ENCODE measurements at places on chromosomes 6 and 20.

DNA sequence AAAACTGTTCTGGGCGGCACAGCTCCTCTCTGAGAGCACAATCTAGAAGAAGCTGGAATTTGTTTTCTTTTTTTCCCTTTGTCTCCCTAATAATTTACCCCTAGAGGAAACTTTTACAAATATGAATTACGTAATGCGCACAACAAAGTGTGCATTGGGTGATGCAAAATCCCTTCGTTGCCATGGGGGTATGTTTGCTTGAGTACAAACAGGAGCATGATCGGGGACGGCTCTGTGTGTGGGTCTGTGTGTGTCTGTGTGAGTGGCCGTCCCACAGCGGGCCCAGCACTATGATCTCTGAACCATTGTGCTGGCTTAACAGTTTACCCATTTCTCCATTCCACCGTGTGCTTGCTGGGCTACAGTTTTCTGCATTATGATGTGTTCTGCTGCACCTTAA is 278.2 kb downstream of the CDC5L start:
- no peak for DNase-seq

DNA sequence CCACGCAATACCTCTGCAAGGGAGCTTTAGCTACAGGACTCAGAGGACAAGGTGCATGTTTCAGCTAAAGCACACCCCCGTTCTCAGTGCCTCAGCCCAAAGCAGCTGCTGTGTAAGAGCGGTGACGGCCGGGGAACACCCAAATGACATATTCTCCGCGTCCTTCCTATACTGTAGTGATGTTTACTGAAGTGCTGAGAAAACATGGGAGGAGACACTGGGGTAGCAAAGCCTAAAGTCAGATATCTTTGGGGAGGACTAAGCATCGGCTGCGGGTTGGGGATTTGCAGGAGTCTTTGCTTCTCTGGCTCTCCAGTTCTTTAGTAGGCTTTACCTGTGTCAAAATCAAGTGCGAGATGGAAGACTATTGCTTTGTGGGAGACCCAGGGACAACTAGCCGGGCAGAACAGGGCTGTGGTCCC is 1.7 kb downstream of the SLC22A23 start:
- no peak for DNase-seq

- no peak for DNase-seq
These were observed 60.7 kb upstream of the SHLD1 start for GRCh38 chr20:5689463-5689862.

DNA sequence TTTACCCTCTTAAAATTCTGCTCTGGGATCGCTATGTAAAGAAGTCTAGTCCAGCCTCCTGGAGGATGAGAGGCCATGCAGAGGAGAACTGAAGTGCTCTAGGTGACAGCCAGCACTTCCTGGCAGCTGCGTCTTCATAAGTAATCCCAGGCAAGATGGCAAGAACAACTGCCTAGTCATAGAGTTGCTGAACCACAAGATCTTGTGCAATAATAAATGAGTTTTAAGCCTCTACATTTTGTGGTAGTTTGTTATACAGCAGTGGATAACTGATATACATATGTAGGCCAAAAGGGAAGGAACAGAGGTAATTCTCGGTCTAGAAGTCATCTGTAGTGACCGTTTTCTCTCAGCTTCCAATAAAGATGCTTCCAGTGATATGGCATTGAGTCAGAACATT is 103.8 kb upstream of the FLRT3 start:
- no peak for DNase-seq

DNA sequence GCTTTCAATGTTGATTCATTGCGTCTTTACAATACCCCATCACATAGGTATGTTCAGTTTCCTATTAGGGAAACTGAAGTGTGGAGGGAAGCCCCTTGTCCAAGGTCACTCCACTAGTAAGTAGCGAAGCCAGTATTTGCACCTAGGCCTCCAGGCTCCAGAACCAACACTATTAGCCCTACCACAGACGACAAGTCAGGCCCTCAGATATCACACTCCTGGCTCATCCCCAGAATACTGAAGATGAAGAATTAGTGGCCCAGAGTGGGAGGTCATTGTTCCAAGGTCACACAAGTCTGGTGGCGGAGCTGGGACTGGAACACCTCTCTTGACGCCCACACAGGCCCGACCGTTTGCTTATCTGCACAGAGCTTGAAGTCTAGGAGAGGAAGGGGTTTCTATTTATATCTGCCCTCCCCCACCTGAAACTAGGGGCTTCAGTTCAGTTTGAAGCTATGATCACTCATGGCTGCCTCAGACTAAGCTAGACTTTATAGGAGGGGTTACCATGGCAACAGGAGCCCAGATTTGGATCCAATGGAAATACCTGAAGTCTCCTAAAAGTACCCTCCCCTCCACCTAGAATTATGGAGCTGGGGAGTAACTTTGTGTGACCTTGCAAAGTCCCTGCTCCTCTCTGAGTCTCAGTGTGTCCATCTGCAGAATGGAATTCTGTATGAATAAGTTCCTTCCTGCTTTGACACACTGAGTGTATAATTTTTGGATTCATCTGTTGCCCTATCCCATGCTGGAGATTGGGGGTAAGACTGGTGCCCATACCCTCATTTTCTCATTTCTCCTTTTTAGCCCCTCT is 2.2 kb downstream of the SNTA1 start:
- no peak for DNase-seq

DNA sequence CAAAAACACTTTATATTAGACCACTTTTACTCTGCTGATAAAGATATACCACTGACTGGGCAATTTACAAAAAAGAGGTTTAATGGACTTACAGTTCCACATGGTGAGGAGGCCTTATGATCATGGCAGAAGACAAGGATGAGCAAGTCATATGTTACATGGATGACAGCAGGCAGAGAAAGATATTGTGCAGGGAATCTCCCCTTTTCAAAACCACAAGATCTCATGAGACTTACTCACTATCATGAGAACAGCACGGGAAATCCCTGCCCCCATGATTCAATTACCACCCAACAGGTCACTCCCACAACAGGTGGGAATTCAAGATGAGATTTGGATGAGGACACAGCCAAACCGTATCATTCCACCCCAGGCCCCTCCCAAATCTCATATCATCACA is 1383.8 kb upstream of the MAP3K7 start:
- DNase-seq: no peak

DNA sequence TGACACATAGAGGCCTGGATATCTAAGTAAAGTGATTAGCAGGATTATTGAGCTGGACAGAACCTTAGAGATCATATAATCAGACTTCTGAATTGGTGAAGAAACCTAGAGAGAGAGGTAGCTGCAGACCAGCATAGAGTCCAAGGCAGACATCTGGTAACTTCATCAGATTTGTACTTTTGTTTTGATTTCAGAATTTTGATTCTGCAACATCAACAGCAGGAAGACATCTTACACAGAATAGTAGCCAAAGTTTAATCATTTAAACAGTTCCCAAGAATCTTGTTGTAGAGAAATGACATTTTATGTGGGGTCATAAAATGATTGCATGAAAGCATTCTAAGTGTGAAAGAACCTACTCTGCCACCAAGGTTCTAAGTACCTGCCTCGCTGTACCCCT is 39.4 kb downstream of the RPRD1B start:
- no peak for DNase-seq

- DNase-seq: no peak
These were observed 64.8 kb downstream of the HIVEP2 start for GRCh38 chr6:142880201-142880600.

GRCh38 chr6:129490521-129491255 is 219.3 kb downstream of the ARHGAP18 start:
- peak; percentile 53 for DNase-seq
